ENCODE measurements at places on chromosomes 11 and 22.

DNA sequence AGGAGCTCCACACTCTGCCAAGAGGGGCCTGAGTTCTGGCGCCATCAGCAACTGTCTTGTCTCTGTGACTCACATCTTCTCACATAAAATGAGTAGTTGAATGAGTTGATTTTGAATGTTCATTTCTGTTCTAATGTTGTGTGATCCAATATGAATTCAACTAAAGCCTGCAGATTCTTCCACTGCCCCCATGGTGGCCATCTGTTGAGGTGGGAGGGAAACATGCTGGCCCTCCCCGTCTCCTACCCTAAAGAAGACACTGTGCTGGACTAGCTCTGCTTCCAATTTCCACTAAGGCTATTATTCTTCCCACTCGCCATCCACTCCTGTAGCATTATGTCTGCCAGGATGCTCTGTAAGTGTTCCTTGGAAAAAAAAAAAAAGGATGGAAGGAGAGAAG lies 555.6 kb upstream of the LARGE1 start:
- DNase-seq, result no peak

GRCh38 chr11:112219476-112220232 lies 6.6 kb upstream of the PTS start:
- DNase-seq, result no peak

- no peak for DNase-seq
Observed at GRCh38 chr11:73029403-73029802, 112.7 kb downstream of the FCHSD2 start.

DNA sequence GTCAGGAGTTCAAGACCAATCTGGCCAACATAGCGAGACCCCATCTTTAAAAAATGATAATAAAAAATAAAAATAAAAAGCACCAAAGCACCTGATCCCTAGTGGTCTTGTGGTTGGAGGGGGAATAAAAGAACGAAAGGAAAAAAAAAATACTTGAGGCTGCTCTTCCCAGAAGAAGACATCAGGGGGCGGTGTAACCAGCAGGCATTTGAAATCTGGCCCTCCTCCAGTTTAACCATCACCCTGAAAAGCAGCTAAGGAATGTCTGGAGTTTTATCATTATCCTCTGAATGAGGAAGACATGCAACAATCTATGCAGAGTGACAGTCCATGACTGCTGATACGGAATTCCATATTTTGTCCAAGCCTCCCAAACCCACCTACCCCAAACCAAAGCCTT lies 5.6 kb upstream of the KCTD17 start:
- DNase-seq, result no peak

DNA sequence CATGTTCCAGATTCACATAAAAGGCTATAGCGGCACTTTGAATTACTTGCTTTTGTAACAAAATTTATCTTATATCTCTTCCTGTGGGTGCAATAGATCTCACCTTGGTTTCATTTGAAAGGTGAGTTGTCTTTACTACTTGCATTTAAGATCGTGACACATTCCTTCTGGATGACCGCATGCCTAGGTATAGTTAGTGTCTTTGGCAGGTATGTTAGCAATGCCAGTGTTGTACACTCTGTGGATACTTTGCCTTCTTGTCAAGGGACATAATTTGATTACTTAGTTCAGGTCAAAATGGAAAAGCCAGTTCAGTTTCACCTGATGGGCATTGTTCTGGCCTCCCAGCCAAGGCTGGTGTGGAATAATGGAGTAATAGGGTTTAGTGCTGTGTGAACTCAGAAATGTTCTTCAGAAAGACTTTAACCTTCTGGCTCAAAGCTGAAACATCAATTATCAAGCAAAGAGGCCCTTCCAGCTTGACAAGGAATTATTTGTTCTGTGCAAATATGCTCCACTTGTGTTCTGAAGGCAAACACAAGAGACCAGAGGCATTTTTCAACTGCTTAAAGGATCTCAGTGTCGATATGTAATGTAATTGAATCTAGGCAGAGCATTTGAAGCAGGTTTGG lies 64.6 kb downstream of the AMOTL1 start:
- DNase-seq, result no peak

All from stimulated activated CD4-positive, alpha-beta T cell treated with anti-CD3 and anti-CD28 coated beads, Interleukin-1b, Interleukin-23, amount 100 ng/mL, for 1 hour (primary cell).